ENCODE measurements at places on chromosomes 12 and 14. TPM values are rescaled to one million over a fixed set of nuclear protein-coding genes. Genes with fewer than 3 reads are reported as not detected.

GRCh38 chr14:90087433-90087832 lies 25.6 kb downstream of the KCNK13 start:
- H3K27me3 ChIP-seq, result no peaks in the 10 kb centered on the region
- no peaks in the 10 kb centered on the region for H3K4me1 ChIP-seq
- no peaks in the 10 kb centered on the region for H3K36me3 ChIP-seq

- no peak overlapping the region for H3K27ac ChIP-seq
- DNase-seq, result no peak
- H3K4me3 ChIP-seq, result no peak overlapping the region
- no peaks in the 10 kb centered on the region for H3K27me3 ChIP-seq
Measured at GRCh38 chr14:102708494-102708893, 68.8 kb upstream of the TRAF3 start.

GRCh38 chr14:55665067-55665675 lies 85.2 kb downstream of the KTN1 start:
- no peak overlapping the region for H3K4me3 ChIP-seq
- peaks cover 78% of the 10 kb centered on the region for H3K36me3 ChIP-seq
- H3K4me1 ChIP-seq, result peaks cover 18% of the 10 kb centered on the region
- no peak overlapping the region for H3K27ac ChIP-seq

GRCh38 chr12:57149245-57149900 lies 2.0 kb upstream of the LRP1-AS start:
- H3K27ac ChIP-seq, result no peak overlapping the region
- H3K36me3 ChIP-seq, result no peaks in the 10 kb centered on the region
- no peaks in the 10 kb centered on the region for H3K4me1 ChIP-seq
- no peak for DNase-seq

- no peaks in the 10 kb centered on the region for H3K4me1 ChIP-seq
- no peak overlapping the region for H3K4me3 ChIP-seq
- DNase-seq, result no peak
- no peak overlapping the region for H3K27ac ChIP-seq
- no peaks in the 10 kb centered on the region for H3K27me3 ChIP-seq
Measured at GRCh38 chr12:26032719-26033241, 74.3 kb downstream of the RASSF8 start.

- DNase-seq, result peak; percentile 85
- no peaks in the 10 kb centered on the region for H3K27me3 ChIP-seq
- no peak overlapping the region for H3K27ac ChIP-seq
Measured at GRCh38 chr12:108611884-108612415, 14.1 kb upstream of the TMEM119 start.

DNA sequence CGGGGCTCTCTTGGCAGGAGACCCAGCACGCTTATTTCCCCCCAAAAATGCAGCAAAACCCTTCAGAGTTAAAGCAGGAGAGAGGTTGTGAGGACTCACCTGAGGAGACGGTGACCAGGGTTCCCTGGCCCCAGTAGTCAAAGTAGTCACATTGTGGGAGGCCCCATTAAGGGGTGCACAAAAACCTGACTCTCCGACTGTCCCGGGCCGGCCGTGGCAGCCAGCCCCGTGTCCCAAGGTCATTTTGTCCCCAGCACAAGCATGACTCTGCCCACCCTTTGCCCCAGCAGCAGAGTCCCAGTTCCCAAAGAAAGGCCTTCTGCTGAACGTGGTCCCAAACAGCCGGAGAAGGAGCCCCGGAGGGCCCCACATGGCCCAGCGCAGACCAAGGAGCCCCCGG lies 337.7 kb downstream of the TMEM121 start:
- H3K27ac ChIP-seq, result peak overlapping the region; percentile 95
- peaks cover 15% of the 10 kb centered on the region for H3K36me3 ChIP-seq
- no peak for DNase-seq
- no peaks in the 10 kb centered on the region for H3K27me3 ChIP-seq
- peak overlapping the region; percentile 67 for H3K4me3 ChIP-seq
- peaks cover 46% of the 10 kb centered on the region for H3K4me1 ChIP-seq

DNA sequence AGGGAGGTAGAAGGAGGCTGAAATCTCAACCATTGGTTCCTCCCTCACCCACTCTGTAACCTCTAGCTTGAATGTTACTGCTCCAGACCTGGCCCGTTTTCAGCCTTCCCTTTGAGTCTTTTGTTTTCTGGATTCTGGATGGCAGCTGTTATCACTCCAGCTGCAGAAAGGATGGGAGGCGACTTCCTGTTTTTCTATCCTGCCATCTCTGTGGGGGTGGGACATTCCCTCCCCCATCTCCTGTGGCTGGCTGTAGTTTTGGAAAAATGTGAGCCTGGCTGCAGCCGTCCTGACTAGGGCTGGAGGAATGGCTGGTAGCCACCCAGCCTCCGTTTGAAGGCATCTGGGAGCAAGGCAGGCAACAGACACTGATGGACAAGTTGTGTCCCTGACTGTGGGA lies 2.9 kb upstream of the PPFIBP1 start:
- no peaks in the 10 kb centered on the region for H3K27me3 ChIP-seq
- DNase-seq, result no peak
- H3K36me3 ChIP-seq, result no peaks in the 10 kb centered on the region
- H3K4me1 ChIP-seq, result peaks cover 17% of the 10 kb centered on the region

DNA sequence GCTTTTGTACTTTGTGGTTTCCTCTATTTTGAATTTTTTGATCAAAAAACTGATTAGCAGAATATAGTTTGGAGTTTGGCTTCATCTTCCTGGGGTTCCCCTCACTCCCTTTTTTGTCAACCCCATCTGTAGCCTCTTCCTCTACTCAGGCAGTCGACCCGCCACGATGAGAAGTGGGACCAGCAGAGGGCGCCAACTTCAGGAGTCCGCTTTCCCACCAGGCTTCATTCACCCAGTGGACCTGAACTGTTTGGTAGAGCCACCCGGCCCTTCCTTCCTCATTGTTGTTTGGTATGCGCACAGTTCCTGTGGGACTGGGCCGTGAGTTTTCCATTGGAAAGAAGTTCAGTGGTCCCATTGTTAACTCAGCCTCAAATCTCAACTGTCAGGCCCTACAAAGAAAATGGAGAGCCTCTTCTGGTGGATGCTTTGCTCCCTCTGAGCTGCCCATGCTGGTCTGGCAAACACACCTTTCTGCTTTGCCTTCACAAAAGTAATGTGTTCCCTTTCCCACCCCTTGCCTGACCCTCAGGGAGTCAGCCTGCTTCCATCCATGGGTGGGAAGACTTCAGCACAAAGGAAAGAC lies 21.7 kb downstream of the TMBIM6 start:
- no peaks in the 10 kb centered on the region for H3K27me3 ChIP-seq
- H3K27ac ChIP-seq, result no peak overlapping the region
- no peak overlapping the region for H3K4me3 ChIP-seq
- DNase-seq, result peak; percentile 87

GRCh38 chr12:51036279-51036678 lies 10.1 kb upstream of the SLC11A2 start:
- H3K27me3 ChIP-seq, result no peaks in the 10 kb centered on the region
- H3K27ac ChIP-seq, result no peak overlapping the region
- H3K4me1 ChIP-seq, result no peaks in the 10 kb centered on the region
- no peaks in the 10 kb centered on the region for H3K36me3 ChIP-seq
- no peak for DNase-seq

DNA sequence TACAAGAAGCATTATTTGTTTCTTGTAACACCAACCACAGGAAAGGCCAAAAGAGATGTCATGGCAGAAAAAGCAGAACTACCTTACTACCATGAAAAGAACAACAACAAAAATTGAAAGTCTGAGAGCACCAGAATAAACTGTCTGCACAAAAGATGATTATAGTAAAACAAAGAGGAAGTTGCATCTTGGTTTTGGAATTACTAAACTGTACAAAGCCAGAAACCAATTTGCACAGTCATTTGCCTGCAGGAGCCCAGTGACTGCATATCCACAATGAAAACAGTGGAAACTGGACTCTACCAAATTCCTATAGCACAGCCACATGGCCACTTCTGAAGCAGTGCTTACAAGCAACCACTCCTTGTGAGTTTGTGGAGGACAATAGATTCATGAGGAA lies 276.2 kb downstream of the SSPN start:
- peaks cover 8% of the 10 kb centered on the region for H3K36me3 ChIP-seq
- peak; percentile 66 for DNase-seq
- peak overlapping the region; percentile 96 for H3K27ac ChIP-seq
- H3K4me3 ChIP-seq, result no peak overlapping the region
- H3K27me3 ChIP-seq, result no peaks in the 10 kb centered on the region

GRCh38 chr12:6391013-6391412 lies 7.1 kb downstream of the LTBR start:
- H3K4me3 ChIP-seq, result no peak overlapping the region
- no peaks in the 10 kb centered on the region for H3K36me3 ChIP-seq
- no peaks in the 10 kb centered on the region for H3K4me1 ChIP-seq
- DNase-seq, result no peak
- H3K27me3 ChIP-seq, result no peaks in the 10 kb centered on the region
- H3K27ac ChIP-seq, result no peak overlapping the region

DNA sequence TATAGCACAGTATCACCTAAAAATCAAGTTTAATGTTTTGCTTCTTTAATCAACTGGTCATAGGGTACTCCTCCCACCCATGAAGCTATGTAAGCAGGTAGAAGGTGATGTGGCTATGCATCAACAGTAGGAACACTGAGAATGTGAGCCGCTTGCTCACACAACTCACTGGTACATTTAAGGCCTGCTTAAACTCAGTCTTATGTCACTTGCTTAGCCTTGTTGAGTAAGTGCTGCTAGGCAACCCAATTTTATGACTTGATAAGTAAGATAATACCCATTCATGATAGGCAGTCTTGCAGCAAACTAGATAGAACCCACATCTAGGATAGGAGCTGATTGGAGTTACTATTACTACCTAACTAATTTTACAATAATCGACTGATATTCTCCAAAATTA lies 70.0 kb upstream of the BMP4 start:
- H3K27me3 ChIP-seq, result no peaks in the 10 kb centered on the region
- DNase-seq, result no peak
- no peaks in the 10 kb centered on the region for H3K36me3 ChIP-seq
- H3K4me1 ChIP-seq, result no peaks in the 10 kb centered on the region
- H3K27ac ChIP-seq, result no peak overlapping the region

- no peaks in the 10 kb centered on the region for H3K4me1 ChIP-seq
- no peaks in the 10 kb centered on the region for H3K36me3 ChIP-seq
- no peak overlapping the region for H3K27ac ChIP-seq
- H3K27me3 ChIP-seq, result no peaks in the 10 kb centered on the region
Measured at GRCh38 chr12:71578694-71579258, 84.9 kb downstream of the ZFC3H1 start.

- H3K4me3 ChIP-seq, result no peak overlapping the region
- H3K36me3 ChIP-seq, result no peaks in the 10 kb centered on the region
- no peak for DNase-seq
- no peaks in the 10 kb centered on the region for H3K4me1 ChIP-seq
- H3K27ac ChIP-seq, result no peak overlapping the region
Measured at GRCh38 chr14:100135073-100135472, 24.4 kb downstream of the DEGS2 start.

DNA sequence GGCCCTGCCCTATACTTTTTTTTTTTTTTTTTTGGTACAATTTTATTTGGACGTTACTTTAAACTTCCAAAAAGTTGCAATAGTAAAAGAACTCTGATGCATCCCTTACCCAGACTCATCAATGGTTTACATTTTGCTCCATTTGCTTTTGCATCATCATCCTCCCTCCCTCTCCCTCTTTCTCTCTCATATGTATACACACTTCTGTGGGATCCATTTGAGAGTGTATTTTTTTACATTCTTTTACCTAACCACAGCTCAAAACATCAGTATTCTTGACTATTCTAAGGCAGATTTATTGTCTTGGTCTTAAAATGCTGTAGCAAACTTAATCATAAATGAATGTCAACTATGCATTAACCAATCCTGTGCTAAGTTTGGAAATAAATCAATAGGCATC lies 111.6 kb downstream of the PRICKLE1 start:
- H3K4me3 ChIP-seq, result no peak overlapping the region
- no peak overlapping the region for H3K27ac ChIP-seq
- H3K36me3 ChIP-seq, result no peaks in the 10 kb centered on the region

DNA sequence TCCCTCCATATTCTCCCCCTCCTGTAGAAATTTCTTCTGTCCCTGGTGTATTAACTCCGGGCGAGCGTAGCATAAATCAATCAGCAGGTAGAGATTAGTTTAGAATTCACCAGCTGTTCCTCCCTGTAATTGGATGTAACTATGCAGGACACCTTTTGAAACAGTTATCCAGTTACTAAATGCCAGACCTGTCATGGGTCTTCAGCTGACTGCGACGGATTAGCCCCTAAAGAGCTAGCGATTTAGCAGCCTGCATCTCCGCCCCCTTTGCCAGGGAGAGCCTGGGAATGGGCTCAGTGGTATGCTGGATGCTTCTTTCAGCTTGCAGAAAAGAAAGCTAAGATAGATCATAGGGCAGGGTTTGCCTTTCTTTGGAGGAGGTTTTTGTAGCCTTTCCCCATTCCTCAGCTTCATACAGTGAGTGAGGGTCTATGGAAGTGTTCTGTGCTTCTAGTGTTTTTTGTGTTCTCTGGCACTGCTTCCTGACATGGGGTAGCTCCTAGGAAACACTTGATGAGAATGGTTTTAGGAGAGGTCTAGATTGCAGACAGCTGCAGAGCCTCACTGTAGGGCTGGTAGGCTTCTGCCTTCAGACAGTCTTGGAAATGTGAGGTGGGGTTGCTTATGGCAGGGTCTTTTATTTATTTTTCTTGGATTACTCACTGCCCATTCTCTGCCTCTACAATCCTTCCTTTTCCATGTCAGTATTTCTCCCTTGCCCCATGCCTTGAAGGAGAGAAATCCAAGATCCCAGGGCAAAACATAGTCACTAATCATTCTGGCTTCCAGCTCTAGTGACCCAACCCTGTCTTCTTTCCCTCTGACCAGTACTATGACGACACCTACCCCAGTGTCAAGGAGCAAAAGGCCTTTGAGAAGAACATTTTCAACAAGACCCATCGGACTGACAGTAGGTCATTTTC lies 16.7 kb downstream of the COPZ1 start:
- no peaks in the 10 kb centered on the region for H3K27me3 ChIP-seq
- H3K4me1 ChIP-seq, result peaks cover 5% of the 10 kb centered on the region
- DNase-seq, result no peak
- H3K4me3 ChIP-seq, result no peak overlapping the region
- no peak overlapping the region for H3K27ac ChIP-seq

DNA sequence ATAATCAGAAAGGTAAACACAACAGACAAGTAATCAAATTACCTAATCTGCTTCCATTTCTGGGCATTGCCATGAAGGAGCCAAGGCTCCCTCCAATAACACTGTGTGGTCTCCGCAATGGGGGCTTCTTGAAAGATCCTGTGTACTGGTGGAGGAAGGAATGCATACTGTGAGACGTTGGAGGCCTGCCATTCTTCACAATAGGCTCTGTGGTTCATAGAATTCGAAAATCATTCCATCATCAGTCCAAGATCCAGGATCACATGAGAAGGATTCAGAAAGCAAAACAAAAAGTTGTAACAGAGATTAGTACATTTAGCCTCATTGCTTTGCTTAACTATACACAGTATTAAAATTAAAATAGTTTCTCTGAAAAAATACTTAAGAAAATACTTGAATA lies 76.3 kb downstream of the CDK17 start:
- no peak overlapping the region for H3K27ac ChIP-seq
- no peaks in the 10 kb centered on the region for H3K27me3 ChIP-seq
- DNase-seq, result no peak
- H3K4me3 ChIP-seq, result no peak overlapping the region
- H3K36me3 ChIP-seq, result peaks cover 26% of the 10 kb centered on the region

Gene TAS2R43
- 0.90 TPM for total RNA-seq

Gene SERPINA10
- not detected for total RNA-seq

Gene RFX4
- total RNA-seq, result not detected

Gene STAC3
- total RNA-seq, result 5.9 TPM

Gene TAS2R30
- 6.0 TPM for total RNA-seq

Gene OR6C76
- total RNA-seq, result not detected

Gene IL22
- total RNA-seq, result not detected
